Naive thymus-derived CD4-positive, alpha-beta T cell (primary cell): ENCODE measurements at places on chromosomes 3 and 15. TPM values are rescaled to one million over a fixed set of nuclear protein-coding genes. Genes with fewer than 3 reads are reported as not detected.

Gene GP9
- not detected for total RNA-seq

- no peak for DNase-seq
- H3K36me3 ChIP-seq: peaks cover 15% of the 10 kb centered on the region
- H3K27ac ChIP-seq: no peak overlapping the region
Measured at GRCh38 chr3:136949708-136950107, 8.1 kb upstream of the IL20RB start.

DNA sequence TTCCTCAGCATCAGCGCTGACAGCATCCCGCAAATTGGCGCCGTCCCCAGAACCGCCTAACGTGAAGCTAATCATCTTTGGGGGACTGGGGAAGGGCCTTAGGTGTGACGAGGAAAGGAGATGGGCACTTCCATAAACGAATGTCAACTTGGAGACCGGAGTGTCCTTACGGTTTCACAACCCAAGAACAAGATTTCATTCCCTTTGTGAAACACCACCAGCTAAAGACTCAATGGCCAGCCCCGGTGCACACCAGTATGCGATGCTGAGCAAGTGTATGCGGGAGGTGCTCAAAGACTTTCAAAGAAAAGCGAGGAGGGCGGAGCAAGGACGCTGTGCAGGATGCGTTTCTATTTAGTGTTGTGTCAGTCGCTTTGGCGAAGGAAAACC lies 759 bp upstream of the TTBK2 start:
- H3K36me3 ChIP-seq: no peaks in the 10 kb centered on the region
- peak overlapping the region; percentile 67 for H3K27ac ChIP-seq
- peak overlapping the region; percentile 89 for H3K4me3 ChIP-seq
- H3K4me1 ChIP-seq: peaks cover 5% of the 10 kb centered on the region
- DNase-seq: peak; percentile 9
- H3K27me3 ChIP-seq: no peaks in the 10 kb centered on the region

GRCh38 chr3:130293247-130293646 lies 52.2 kb upstream of the COL6A5 start:
- peaks cover 7% of the 10 kb centered on the region for H3K27me3 ChIP-seq
- H3K4me1 ChIP-seq: no peaks in the 10 kb centered on the region
- H3K27ac ChIP-seq: no peak overlapping the region

Gene MKRN3
- 10.6 TPM for total RNA-seq

GRCh38 chr3:71117572-71118247 lies 465.8 kb downstream of the FOXP1 start:
- H3K4me3 ChIP-seq: no peak overlapping the region
- peaks cover 17% of the 10 kb centered on the region for H3K36me3 ChIP-seq
- no peaks in the 10 kb centered on the region for H3K27me3 ChIP-seq
- peaks cover 71% of the 10 kb centered on the region for H3K4me1 ChIP-seq

- H3K27ac ChIP-seq: no peak overlapping the region
- no peaks in the 10 kb centered on the region for H3K4me1 ChIP-seq
- no peak for DNase-seq
- H3K36me3 ChIP-seq: no peaks in the 10 kb centered on the region
- H3K4me3 ChIP-seq: no peak overlapping the region
- H3K27me3 ChIP-seq: no peaks in the 10 kb centered on the region
Measured at GRCh38 chr3:18951333-18951732, 197.0 kb upstream of the KCNH8 start.
